ENCODE measurements at places on chromosomes 6 and 20. TPM values are rescaled to one million over a fixed set of nuclear protein-coding genes. Genes with fewer than 3 reads are reported as not detected.
A peak's percentile ranks its signal among the peaks of the same experiment; 100 is the strongest.

DNA sequence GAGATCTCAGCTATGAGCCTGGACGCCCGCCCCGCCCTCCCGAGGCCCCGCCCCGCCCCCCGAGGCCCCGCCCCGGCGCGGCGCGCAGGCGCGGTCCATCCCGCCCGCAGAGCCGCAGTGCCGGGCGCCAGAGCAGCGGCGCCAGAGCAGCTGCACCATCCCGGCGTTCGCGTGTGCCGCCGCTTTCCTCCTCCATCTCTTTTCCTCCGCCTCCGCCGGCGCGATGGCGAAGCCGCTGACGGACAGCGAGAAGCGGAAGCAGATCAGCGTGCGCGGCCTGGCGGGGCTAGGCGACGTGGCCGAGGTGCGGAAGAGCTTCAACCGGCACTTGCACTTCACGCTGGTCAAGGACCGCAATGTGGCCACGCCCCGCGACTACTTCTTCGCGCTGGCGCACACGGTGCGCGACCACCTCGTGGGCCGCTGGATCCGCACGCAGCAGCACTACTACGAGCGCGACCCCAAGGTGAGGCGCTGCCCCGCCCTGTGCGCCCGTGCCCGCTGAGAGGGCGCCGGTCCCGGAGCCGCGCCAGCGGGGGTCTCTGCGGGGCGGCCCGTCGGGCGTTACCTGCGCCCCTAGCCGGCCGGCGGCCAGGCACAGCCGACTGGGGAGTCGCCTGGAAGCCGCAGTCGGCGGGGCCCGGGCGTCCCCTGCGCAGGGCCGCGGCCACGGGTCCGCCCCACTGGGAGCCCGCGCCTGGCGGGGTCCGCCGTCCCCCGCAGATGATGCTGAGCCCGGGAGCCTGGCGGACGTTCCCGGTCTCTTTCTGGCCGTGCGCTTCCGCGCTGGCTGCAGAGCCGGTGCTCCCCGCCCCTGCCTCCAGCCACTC is at the start of gene PYGB:
Gene PYGB (plus strand): TSS at position 130 of the 830 bp plus-strand sequence. CDS start 94 bp downstream, at position 224.
- peak within 1 kb of the TSS; percentile 71 for H3K27ac ChIP-seq
- peaks cover 6% of the 10 kb centered on the region for H3K27me3 ChIP-seq
- peaks cover 16% of the 10 kb centered on the region for H3K4me1 ChIP-seq
- H3K4me3 ChIP-seq, result peak within 1 kb of the TSS; percentile 91
- DNase-seq, result peak; percentile 66

- H3K27me3 ChIP-seq, result peaks cover 8% of the 10 kb centered on the region
- peaks cover 17% of the 10 kb centered on the region for H3K4me1 ChIP-seq
- DNase-seq, result no peak
- H3K36me3 ChIP-seq, result no peaks in the 10 kb centered on the region
Observed at GRCh38 chr6:129390900-129391299, 319.1 kb downstream of the ARHGAP18 start.

Gene POM121L2
- not detected for polyA plus RNA-seq

DNA sequence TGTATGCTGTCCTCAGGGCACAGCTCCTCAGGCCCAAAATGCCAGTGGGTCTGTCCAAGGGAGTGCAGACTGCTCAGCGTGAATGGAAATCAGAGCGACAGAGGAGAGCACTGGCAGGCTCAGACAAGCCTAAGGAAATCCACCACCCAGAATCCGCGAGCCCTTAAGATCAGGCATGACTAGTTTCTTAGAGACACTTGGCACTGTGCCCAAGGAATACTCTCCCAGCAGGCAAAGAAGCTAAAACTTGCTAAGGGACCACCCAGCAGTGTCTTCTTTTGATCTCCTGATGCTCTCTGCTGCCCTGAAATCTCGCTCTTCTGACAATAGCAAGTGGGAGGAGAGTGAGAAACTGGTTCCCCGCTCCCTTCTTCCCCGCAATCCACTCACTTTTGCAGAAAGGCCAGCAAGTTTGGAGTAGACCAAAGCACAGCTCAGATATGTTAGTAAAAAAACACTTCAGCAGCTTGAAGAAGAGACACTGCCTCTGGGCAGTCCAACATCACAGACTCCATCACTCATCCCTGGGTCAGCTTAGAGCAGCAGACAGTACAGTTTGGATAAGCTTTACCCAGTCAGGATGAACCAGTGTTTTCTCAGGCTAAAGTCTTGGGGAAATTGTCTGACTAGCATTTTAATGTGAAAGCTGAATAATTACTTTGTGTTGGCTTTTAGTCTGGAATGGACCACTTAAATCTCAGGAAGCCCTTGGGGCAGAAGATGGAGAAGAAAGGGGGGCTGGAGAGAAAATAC is 32.4 kb downstream of the TRAF3IP2 start:
- peaks cover 16% of the 10 kb centered on the region for H3K4me1 ChIP-seq
- H3K36me3 ChIP-seq, result peaks cover 7% of the 10 kb centered on the region
- no peak overlapping the region for H3K4me3 ChIP-seq
- DNase-seq, result no peak

- H3K27me3 ChIP-seq, result peaks cover 7% of the 10 kb centered on the region
- no peak overlapping the region for H3K27ac ChIP-seq
- no peak overlapping the region for H3K4me3 ChIP-seq
Observed at GRCh38 chr6:154223296-154223695, 133.3 kb downstream of the IPCEF1 start.

DNA sequence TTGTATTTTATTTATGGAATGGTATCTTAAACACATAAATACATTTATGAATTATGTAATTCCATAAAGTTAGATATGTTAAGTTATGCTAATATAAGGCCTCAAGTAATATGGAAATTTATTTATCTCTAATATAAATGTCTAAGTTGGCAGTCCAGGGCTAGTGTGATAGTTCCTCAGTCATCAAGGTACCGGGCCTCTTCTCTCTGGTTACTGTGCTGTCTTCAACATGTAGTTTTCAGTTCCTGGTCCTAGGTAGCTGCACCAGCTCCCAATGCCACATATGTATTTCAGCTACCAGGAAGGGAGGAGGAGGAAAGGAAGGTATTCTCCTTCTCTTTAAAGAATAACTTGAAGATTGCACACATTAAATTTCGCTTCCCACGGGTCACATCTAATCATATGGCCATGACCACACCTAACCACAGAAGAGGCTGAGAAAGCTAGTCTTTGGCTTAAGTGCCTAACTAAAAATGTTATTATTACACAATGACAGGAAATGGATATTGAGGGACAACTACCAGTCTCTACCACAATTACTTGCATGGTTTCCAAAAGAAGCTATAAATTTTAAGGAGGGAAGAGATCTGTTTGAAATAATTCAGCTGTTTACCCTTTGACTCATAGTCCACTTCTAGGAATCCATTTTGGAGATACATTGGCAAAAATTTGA is 68.6 kb downstream of the BCKDHB start:
- no peaks in the 10 kb centered on the region for H3K4me1 ChIP-seq
- peaks cover 7% of the 10 kb centered on the region for H3K36me3 ChIP-seq
- H3K27me3 ChIP-seq, result no peaks in the 10 kb centered on the region
- H3K4me3 ChIP-seq, result no peak overlapping the region
- DNase-seq, result no peak

Gene BEND6
- polyA plus RNA-seq, result not detected
